ENCODE measurements at places on chromosomes 1 and 21. TPM values are rescaled to one million over a fixed set of nuclear protein-coding genes. Genes with fewer than 3 reads are reported as not detected.

DNA sequence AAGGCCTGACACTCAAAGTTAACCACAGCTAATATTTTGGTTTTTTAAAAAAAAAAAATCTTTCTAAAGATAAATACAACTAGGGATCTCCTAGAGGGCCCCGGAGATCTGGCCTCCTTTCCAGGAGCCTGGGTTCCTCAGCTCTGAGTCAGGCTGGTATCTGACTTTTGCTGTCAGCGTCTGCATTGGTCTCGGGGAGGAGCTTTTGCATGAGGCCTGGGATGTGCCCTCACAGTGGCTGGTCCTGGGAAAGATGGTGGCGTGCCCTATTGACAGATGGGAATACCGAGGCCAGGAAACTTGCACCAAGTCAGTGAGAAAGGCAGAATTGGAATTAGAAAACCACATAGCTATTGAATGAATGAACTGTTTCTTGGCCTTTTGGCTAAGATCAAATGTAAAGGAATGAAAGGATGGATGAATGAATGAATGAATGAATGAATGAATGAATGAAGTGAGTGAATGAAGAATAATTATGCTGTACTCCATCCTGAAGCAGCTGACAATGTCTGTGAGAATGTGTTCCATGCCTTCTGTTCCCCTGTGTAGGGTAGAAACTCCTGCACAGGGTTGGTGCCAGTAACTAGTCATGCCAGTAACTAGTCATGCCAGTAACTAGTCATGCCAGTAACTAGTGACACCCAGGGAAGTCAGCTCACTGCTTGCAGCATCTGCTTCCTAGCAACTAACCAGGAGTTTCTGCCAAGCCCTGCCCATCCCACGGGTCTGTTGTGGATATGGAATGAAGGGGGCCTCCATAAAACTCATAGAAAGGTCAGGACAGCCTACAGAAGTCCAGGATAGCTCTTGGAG, 242.5 kb upstream of the VAMP3 start:
- H3K27ac ChIP-seq = no peak overlapping the region
- no peaks in the 10 kb centered on the region for H3K4me1 ChIP-seq
- no peak for DNase-seq

DNA sequence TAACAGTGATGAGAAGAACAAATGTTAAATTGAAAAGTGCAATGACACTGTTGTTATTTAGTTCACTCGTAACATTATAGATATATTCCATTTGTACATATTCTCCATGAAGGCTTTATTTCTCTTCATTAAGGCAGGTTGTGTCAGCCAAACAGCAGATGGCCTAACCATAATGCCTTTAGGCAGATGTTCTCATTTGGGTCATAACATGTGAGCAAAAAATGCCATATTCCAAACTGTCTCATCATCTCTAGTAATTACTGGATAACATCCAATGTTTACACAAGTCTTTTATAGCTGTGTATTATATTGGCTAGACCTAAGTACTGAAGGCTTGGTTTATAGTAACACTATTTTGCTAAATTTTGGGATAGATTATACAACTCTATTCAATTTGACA, 87.2 kb upstream of the CHODL start:
- no peak overlapping the region for H3K4me3 ChIP-seq
- H3K36me3 ChIP-seq = no peaks in the 10 kb centered on the region
- peak; percentile 86 for DNase-seq
- no peaks in the 10 kb centered on the region for H3K27me3 ChIP-seq

DNA sequence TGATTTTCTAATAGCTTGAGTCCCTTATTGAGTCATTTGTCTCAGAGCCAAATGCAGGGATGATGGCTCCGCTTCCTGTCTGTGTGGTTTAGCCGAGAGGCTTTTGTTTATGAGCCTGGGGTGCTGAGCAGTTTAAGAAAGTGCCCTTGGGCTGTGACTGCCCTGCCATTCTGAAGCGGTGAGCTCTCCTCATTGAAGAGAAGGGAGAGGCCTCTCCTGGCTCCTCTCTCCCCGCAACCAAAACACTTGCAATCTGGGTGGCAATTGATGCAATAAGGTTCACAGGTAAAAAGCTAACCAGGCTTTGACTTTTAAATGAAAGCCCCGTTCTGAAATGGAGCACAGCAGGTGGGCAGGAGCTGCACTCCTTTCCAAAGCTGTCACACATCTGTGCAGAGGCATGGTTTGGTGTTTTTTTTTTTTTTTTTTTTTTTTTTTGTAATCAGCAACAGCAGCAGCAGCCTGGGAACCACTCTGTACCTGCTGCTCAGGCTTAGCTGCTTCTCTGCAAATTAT, 403.7 kb downstream of the SIPA1L2 start:
- H3K27ac ChIP-seq = no peak overlapping the region
- no peaks in the 10 kb centered on the region for H3K27me3 ChIP-seq
- H3K4me3 ChIP-seq = no peak overlapping the region
- H3K4me1 ChIP-seq = no peaks in the 10 kb centered on the region

- DNase-seq = peak; percentile 42
- H3K36me3 ChIP-seq = no peaks in the 10 kb centered on the region
- no peak overlapping the region for H3K27ac ChIP-seq
- H3K4me3 ChIP-seq = no peak overlapping the region
- H3K4me1 ChIP-seq = peaks cover 9% of the 10 kb centered on the region
- no peaks in the 10 kb centered on the region for H3K27me3 ChIP-seq
Observed at GRCh38 chr1:211625040-211625439, 46.1 kb upstream of the SLC30A1 start.

GRCh38 chr1:59604191-59604590, 210.6 kb upstream of the HOOK1 start:
- peaks cover 4% of the 10 kb centered on the region for H3K36me3 ChIP-seq
- no peaks in the 10 kb centered on the region for H3K27me3 ChIP-seq
- peaks cover 3% of the 10 kb centered on the region for H3K4me1 ChIP-seq
- DNase-seq = no peak
- no peak overlapping the region for H3K27ac ChIP-seq
- H3K4me3 ChIP-seq = no peak overlapping the region

DNA sequence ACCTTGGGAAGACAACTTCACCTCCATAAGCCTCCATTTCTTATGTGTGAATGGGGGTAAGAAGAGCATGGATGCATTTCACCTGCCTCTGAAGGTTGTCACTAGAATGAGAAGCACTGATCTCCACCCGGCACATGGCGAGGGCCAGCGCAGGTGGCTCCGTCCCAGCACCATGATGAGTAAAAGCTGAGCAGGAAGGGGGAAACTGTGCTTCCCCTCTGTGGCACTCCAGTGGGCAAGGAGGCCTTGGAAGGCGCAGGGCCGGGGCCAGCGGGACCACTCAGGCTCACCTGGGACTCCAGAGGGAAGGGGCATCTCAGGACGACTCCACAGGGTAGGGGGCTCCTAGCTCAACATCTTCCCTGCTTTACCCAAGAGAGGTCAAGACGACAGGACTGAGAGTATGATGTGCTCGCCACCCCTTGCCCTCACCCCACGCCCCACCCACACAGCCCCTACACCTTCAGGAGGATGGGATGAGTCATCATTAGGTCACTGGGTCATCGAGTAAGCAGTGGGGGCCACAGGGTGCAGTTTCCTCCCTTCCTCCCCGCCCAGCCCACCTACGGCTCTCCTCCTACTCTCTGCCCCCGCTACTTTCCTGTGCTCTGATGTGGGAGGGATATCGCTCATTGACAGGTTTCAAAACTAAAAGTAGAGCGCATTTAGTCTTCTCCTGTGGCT, 112.1 kb downstream of the HIVEP3 start:
- peaks cover 10% of the 10 kb centered on the region for H3K4me1 ChIP-seq
- no peak overlapping the region for H3K4me3 ChIP-seq
- H3K27me3 ChIP-seq = no peaks in the 10 kb centered on the region

DNA sequence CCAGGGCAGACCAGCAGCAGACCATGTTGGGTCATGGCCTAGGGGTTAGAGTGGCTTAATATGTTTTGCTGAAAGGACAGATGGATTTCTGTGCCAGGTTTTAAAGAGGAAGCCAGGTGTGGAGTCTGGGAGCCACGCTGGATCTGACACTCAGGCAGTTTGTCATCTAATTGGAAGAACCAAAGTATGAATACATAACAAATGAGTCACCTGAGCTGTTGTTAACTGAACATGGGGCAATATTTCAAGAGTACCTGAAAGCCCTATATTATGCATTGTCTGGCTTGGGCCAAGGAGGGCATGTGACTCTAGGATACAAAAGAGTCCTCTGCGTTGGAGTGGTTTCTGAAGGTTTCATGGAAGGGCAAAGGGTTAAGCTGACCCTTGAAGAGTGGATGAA, 70.6 kb downstream of the LMO4 start:
- H3K27me3 ChIP-seq = no peaks in the 10 kb centered on the region
- H3K4me1 ChIP-seq = peaks cover 5% of the 10 kb centered on the region
- H3K36me3 ChIP-seq = no peaks in the 10 kb centered on the region
- DNase-seq = no peak

DNA sequence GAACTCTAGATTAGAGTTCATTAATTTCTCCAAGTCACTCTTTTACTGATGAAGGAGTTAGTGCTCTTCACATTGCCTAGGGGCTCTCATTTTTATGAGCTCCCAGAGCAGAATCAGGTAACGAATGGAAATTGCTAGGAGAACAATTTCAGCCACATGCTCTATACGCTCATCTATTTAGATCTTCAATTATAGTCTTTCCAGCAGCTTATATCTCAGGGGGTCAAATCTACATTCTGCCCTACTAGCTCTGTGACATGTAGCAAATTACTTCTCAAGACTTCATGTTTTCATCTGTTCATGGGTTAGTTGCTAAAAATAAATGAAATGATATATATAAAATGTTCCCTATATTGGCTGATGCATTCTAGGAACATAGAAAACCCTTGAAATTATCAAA, 183.6 kb downstream of the PLPP3 start:
- no peak overlapping the region for H3K4me3 ChIP-seq
- DNase-seq = no peak
- no peaks in the 10 kb centered on the region for H3K27me3 ChIP-seq
- H3K36me3 ChIP-seq = no peaks in the 10 kb centered on the region
- no peak overlapping the region for H3K27ac ChIP-seq

GRCh38 chr1:22503721-22504410, 52.2 kb downstream of the ZBTB40 start:
- no peaks in the 10 kb centered on the region for H3K27me3 ChIP-seq
- peaks cover 26% of the 10 kb centered on the region for H3K36me3 ChIP-seq
- no peak overlapping the region for H3K27ac ChIP-seq

DNA sequence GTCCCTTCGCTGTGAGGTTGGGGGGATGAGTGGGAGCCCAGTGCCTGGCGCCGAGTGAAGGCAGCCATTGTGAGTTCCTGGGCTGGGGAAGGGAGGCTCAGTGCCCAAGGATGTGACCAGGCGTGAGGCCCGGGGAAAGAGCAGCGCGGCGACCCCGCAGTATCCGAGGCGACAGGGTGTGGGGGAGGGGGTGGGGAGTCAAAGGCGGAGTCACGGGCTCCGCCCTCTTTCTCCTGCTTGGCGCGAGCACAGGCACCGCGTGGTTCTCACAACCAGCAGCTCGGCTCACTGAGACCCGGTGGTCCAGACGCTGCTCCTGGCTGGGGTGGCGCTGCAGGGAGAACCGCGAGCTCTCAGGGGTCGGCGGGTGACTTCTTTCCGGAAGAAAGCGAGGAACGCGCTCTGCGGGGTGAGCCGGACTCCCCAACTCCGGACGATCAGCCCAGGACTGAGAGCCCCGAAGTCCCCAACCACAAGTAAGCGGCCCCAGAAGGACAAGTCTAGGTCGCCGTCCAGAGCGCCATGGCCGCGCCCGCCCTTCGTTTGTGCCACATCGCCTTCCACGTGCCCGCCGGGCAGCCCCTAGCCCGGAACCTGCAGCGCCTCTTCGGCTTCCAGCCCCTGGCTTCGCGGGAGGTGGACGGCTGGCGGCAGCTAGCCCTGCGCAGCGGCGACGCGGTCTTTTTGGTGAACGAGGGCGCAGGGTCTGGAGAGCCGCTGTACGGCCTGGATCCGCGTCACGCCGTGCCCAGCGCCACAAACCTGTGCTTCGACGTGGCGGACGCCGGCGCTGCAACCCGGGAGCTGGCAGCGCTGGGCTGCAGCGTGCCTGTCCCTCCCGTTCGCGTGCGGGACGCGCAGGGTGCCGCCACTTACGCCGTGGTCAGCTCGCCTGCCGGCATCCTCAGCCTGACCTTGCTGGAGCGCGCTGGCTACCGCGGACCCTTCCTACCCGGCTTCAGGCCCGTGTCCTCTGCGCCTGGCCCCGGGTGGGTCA, at the start of gene HPDL:
HPDL (plus strand) TSS at position 269 of the 997 bp plus-strand sequence; CDS start at position 523, 254 bp downstream.
- peaks cover 23% of the 10 kb centered on the region for H3K4me1 ChIP-seq
- H3K36me3 ChIP-seq = peaks cover 25% of the 10 kb centered on the region
- H3K27me3 ChIP-seq = peaks cover 2% of the 10 kb centered on the region
- DNase-seq = peak; percentile 83
- H3K27ac ChIP-seq = no peak within 1 kb of the TSS

GRCh38 chr1:180096584-180097325, 57.9 kb upstream of the QSOX1 start:
- no peak overlapping the region for H3K27ac ChIP-seq
- no peaks in the 10 kb centered on the region for H3K27me3 ChIP-seq
- H3K36me3 ChIP-seq = peaks cover 45% of the 10 kb centered on the region

DNA sequence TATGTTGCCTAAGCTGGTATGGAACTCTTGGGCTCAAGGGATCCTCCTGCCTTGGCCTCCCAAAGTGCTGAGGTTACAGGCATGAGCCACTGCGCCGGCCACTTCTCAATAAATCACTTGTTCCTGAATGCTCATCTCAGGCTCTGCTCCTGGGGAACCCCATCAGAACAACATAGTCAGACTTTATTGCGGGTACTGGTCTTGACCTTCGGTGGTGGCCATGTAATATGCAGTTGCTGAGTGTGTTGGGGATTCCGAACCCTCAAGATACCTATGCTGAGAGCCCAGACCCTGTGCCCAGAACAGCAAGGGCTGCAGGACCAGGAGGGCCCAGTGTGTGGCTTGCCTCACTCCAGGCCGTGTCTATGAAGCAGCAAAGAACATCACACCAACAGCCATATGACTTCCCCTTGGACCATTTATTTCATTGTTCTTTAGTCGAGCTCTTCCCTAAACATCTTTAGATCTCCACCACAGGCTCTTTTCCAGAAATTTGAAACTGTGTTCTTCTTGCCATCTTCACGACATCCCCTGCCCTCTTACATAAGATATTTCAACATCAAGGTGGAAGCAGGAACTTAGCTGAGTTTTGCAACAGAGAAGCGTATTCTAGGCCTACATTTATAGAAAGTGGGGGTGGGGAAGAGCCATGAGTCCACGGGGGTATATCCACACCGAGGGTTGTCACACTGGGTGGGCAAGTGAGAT, 12.7 kb upstream of the SDHB start:
- no peaks in the 10 kb centered on the region for H3K36me3 ChIP-seq
- H3K27ac ChIP-seq = no peak overlapping the region
- no peaks in the 10 kb centered on the region for H3K27me3 ChIP-seq
- no peak for DNase-seq

GRCh38 chr1:232627645-232628334, 2.1 kb downstream of the SIPA1L2 start:
- H3K4me3 ChIP-seq = peak overlapping the region; percentile 74
- H3K4me1 ChIP-seq = peaks cover 16% of the 10 kb centered on the region
- H3K36me3 ChIP-seq = no peaks in the 10 kb centered on the region

GRCh38 chr21:44760376-44760775, 41.2 kb downstream of the UBE2G2 start:
- H3K36me3 ChIP-seq = no peaks in the 10 kb centered on the region
- DNase-seq = no peak
- no peaks in the 10 kb centered on the region for H3K27me3 ChIP-seq
- no peak overlapping the region for H3K27ac ChIP-seq
- no peak overlapping the region for H3K4me3 ChIP-seq

GRCh38 chr1:156368889-156369684, at the start of gene RHBG:
Gene RHBG, plus strand, starts transcription at chr1:156369211. Its CDS starts 39 bp downstream, at chr1:156369250.
- peaks cover 68% of the 10 kb centered on the region for H3K27me3 ChIP-seq
- no peaks in the 10 kb centered on the region for H3K36me3 ChIP-seq
- no peak within 1 kb of the TSS for H3K4me3 ChIP-seq
- peaks cover 9% of the 10 kb centered on the region for H3K4me1 ChIP-seq
- no peak within 1 kb of the TSS for H3K27ac ChIP-seq

The CA6 gene
- total RNA-seq = not detected

The KCNC4 gene
- total RNA-seq = 2.7 TPM

The SLAMF9 gene
- total RNA-seq = not detected

The TTC24 gene
- 0.09 TPM for total RNA-seq

The SPRR2E gene
- total RNA-seq = not detected

The S100A1 gene
- 4.7 TPM for total RNA-seq

Measured in muscle of leg (tissue), 16 donors.